ENCODE measurements at places on chromosomes 6 and 20.

DNA sequence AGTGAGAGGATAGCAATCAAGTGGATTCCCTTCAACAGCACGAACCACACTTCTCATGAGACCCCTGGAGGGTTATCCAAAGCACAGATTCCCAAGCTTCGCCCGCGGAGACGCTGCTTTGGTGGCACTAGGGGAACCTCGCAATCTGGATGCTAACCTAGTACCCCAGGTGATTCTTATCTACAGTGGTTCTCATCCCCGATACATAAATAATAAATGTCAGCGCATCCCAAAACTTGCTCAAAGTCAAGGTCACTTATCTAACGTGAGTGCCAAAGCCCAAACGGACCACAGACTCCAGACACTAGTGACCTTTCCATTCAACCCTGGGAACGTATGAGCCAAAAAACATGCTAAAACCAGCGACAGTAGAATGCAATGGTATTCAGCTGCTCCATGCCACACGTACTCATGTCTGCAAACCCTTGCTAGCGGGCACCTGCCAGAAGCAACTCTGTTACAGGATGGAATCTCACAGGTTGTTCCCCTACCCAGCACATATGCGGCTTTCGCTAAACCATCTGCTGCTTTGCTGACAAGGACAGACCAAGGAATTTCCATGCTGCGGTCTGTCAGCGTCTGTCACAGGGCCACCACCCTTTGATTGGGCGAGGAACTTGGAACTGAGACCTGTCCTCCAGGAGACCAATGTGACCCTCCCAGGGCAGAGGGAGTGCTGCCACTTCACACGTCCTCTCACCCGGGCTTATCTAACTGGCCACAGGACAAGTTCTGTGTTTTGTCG lies 16.8 kb downstream of the MYLK4 start:
- no peak for DNase-seq

DNA sequence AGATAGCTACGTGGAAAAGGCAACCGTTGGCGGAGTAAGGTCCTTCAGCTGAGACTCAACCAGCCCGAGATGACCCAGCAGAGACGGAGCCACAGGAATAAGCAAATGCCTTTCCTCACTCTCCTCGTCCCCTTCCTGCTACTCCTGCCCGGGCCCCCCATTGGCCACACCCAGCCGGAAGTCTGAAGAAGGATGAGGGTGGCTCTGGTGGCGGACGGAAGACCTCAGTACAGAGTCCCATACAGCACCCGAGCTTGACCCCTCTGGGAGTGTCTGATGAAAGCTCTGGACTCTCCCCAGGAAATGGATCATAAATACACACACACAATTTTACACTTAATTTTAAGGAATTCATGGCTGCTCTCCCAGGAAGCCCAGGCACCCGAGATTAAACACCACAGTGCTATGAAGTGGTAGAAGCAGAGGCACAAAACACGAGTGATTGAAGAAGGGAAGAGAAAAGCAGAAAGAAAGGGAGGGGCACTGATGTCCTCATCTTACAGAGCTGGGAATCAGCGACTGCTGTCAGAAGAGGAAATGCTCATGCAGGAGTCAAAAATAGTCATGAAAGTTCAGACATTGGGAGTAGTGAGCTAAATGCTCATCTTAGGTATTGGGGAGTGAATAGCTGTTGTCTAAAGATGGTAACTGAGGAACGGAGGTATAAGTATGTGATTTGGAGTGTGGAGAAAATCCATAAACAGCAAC lies 125.6 kb downstream of the BANF2 start:
- peak; percentile 21 for DNase-seq

- DNase-seq: no peak
Measured at GRCh38 chr6:42300701-42301100, 83.0 kb upstream of the MRPS10 start.

- DNase-seq: no peak
Measured at GRCh38 chr20:25258476-25258805, 10.6 kb downstream of the PYGB start.

DNA sequence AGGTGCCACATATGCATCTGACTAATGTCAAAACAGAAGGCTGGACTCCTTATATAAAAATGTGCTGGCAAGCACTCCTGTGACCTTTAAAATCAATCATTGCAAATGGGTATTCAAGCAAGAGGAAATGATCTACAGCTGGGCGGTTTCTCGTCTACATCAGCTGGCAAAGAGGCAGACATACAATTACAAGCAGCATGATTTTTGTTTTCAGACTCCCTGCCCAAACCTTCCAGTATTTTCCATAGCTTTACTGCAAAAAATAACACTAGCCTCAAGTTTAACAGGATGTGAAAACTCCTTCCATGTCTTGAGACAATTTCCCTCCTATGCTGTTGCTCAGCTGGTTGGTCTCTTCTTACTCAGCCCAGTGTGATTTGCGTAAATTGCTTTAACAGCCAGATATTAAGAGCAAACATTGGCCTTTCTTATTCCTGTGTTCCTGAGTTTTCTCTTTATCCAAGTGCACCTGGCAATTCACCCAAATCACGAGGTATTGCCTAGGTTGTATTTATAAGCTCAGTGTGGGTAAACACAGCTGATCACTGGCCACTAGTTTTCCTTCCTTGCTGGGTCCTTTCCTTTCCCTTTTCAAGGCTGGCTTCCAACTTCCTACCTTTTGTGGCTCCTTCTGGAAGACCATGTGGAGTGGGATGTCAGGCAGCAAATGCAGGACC lies 130.4 kb downstream of the MOXD1 start:
- DNase-seq: no peak

DNA sequence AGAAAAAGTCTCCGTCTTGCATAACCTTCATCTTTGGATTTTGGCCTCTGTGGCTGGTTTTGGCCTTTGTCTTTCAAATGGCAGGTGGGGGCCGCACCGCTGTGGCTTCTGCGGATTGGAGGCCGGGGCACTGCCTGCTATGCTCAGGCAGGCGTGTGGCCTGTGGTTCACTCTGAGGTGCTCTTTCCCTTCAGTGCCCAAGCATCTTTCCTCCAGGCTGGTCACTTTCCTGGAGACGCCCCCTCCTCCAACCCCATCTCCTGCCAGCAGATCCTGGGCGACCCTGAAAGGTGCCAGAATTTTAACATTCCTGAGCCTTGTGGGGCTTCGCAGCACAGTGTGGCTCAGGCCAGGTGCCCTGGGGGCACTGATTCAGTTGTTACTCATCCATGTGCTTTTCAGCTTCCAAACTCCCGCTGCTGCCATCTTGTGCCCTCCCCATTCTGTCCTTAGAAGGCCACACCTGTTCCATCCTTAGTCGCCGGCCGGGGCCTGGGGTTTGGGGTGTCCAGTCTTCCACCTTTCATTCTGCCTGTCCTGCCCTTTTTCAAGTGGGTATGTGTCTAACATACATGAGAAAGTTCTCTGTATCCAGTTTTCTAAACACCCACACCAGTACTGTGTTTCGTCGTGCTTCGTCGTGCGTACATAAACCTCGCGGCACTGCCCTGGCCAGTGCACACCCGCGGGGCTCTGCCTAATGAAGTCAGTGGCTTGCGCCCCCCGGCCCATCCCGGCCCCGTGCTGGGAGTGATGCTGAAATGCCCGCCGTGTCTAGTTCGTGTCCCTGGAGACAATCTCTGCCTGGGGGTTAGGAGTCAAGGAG lies 12.1 kb downstream of the SS18L1 start:
- no peak for DNase-seq

GRCh38 chr6:44951253-44951747 lies 376.8 kb upstream of the RUNX2 start:
- no peak for DNase-seq

DNA sequence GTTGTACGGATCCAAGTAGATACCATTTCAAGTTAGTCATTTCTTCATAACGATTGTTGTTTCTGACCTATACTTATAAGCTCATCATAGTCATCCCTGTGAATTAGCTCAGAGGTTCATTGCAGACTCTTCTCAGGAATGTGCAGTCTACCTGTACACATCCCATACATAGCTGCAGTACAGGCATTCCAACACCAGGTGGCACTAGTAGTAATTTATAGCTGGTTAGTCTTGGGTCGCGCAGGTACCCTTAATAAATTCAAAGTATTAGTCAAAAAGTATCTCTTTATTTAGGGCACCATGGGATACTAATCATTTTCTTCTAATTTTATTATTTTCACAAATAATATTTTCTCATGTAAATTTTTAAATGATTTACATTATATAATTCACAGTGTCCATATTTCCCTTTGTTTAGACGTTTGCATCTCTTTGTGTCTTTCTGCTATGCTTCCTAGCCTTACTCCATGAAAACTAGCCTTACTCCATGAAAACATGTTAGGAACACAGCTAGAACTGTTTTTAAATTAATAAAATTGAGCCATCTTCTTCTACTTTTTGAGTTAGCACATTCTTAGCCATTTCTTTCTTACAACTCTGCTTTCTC lies 128.6 kb upstream of the FAM83B start:
- peak; percentile 44 for DNase-seq

- DNase-seq: peak; percentile 71
Measured at GRCh38 chr6:30684386-30685156, 1.9 kb downstream of the PPP1R18 start.

DNA sequence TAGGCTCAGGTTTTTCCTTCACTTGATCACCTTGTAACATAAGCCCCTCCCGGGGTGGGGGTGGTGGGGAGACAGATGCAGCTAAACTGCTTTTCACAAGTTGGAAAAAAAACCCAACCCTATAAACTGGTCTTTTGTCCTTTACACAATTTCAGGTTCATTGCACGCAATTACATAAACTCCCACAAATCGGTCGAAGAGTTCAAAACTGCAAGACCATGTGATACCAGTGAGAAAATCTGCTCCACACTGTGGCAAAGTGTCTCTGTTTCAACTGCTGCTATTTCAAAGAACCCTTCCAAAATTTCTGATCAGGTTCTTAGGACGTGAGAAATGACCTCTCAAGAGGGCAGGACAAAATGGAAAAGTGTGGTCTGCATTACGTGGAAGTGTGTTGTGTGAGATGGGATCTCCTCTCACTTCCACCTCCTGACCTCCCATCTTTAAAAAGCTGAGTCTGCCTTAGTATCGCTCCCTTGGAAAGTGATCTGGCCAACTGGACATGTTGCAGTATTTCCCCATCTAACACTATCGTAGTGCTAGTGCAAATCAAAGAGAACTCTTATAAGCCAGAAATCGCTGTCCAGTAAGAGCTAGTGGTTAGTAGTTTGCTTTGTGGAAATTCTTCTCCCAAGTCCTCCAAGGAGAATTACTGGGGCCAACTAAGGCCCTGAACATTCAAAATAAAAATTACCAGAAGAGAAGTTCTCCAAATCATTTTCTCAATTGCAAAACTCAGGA lies 60.1 kb downstream of the PRND start:
- DNase-seq: no peak

Measured in fibroblast of skin of back (primary cell).